ENCODE measurements at places on chromosomes 11 and 22.

GRCh38 chr22:22403306-22403705, 105.2 kb downstream of the ZNF280B start:
- no peak for DNase-seq

DNA sequence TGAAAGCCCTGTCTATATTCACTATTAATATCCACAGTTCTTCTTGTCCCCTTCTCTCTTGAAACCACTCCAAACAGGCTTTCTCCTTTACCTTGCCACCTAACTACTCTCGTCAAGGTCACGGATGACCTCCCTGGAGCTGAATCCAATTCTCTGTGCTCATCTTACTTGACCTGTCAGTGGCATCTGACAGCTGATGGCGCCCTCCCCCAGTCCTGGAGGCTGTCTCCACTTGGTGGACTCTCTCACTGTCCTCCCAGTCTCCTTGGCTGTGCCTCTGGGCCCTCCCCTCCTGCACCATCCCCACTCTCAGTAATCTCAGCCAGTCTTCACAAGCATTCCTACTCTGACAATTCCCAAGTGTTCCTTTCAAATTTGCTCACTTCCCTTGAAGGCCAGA, 8.7 kb downstream of the TNKS1BP1 start:
- no peak for DNase-seq

GRCh38 chr22:39765661-39766060, 127.9 kb downstream of the ENTHD1 start:
- DNase-seq, result no peak

GRCh38 chr11:70842701-70843100, 409.7 kb downstream of the SHANK2 start:
- DNase-seq, result no peak

DNA sequence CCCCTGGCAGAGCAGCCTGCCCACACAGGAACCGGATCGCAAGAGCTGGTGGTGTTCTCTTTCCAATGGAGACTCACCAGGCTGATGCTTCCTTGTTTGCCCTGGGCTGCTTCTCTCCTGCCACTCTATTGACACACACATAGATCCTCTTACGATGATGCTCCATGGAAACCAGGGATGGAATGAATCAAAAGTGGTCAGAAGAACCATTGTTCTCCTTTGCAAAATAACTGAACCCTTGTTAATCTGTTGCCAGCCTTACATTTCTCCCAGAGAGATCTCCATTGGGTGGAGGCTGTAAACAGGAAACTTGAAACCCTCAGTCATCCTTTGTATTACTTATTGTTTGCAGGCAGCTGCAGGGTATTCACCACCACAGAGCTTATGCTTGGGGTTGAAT, 24.6 kb upstream of the LDLRAD3 start:
- no peak for DNase-seq

- DNase-seq, result no peak
Observed at GRCh38 chr11:87301785-87302540, 264.2 kb downstream of the TMEM135 start.

GRCh38 chr11:47611348-47611794, 17.2 kb upstream of the C1QTNF4 start:
- no peak for DNase-seq

- DNase-seq, result no peak
Observed at GRCh38 chr11:110566577-110566976, 136.8 kb downstream of the FDX1 start.

GRCh38 chr11:115996808-115997188, 492.6 kb upstream of the CADM1 start:
- DNase-seq, result no peak

GRCh38 chr11:95255251-95256145, 24.5 kb upstream of the SESN3 start:
- DNase-seq, result no peak

- DNase-seq, result no peak
Observed at GRCh38 chr11:13283636-13284035, 6.0 kb downstream of the BMAL1 start.

DNA sequence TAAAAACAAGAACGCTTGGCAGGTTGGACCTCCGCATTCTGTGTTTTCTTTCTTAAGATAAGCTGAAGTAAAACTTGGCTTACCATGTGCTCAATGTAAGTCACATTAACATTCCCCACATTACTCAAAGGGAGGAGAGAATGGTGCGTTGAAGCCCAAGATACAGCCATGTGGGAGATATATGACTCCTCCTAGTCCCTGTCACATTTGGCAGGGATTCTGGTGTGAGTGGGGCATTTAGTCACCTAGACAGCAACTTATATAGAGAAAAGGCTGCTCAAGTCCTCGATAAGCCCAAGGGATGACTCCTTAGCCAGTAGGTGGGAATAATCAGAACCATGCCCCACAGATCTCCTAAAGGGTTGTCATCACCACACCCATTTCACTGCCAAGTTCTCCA, 4.6 kb downstream of the PRSS23 start:
- DNase-seq, result no peak

DNA sequence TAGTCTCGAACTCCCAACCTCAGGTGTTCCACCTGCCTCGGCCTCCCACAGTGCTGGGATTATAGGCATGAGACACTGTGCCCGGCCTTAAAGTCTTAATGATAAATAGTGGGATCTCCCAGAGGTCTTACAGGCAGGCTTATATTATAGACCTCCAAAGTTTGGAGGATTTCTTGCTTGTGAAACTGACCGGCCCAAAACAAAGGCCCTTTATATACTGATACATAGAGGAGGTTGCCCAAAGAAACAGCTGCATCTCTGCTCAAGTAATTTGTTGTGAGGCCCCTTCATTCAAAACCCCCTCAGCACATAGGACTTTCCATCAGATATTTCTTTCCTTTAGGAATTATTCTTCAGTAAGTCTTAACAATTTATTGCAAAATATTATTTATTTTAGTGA, 27.4 kb upstream of the RDX start:
- DNase-seq, result no peak

GRCh38 chr11:10798330-10798928, 10.3 kb downstream of the EIF4G2 start:
- no peak for DNase-seq

- DNase-seq, result no peak
Observed at GRCh38 chr22:42623301-42623751, 8.6 kb upstream of the POLDIP3 start.

DNA sequence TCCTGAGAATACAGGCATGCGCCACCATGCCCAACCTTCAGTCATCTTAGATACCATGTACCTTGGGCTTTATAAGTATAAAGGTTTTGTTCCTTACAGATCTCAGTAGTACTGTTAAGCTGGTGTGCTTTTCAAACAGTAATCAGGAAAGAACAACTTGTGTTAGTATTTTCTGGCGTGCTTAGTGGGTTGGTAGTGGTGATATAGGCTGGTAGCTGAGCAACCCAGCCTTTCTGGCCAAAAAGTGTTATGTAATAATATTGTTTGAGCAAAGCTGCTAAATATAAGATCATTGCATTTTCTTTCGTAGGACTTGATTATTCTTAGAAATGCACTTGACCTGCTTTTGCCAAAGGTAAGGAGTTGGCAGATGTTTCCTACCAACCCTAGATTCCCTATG, 6.5 kb downstream of the ADSL start:
- no peak for DNase-seq

Data from stimulated activated CD4-positive, alpha-beta T cell treated with anti-CD3 and anti-CD28 coated beads, Interleukin-4, amount 100 ng/mL, for 24 hours (primary cell).